ENCODE measurements at places on chromosomes 11 and 22.
A peak's percentile ranks its signal among the peaks of the same experiment; 100 is the strongest.

GRCh38 chr22:43237280-43237679 is 50.3 kb upstream of the TTLL12 start:
- no peak for DNase-seq

GRCh38 chr11:95486466-95486865 is 255.5 kb upstream of the SESN3 start:
- no peak for DNase-seq

DNA sequence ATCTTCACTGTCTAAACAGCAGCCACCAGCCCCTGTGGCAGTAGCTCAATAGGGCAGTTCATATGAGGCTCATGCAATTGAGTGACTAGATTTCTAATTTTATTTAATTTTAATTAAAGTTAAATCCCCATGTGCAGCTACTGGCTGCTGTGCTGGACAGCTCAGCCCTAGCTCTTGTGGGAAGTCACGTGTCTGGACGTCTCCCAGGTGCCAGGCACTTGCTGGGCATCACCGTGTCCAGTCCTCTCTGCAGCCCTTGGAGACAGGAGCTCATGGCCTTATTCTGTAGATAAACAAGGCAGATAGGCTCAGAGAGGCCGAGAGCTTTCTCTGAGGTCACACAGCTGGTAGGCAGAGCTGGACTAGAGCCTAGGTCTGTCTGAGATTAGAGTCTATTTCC is 95.0 kb downstream of the ARHGAP8 start:
- DNase-seq = no peak

GRCh38 chr11:111231836-111232235 is 13.7 kb upstream of the POU2AF2 start:
- no peak for DNase-seq

DNA sequence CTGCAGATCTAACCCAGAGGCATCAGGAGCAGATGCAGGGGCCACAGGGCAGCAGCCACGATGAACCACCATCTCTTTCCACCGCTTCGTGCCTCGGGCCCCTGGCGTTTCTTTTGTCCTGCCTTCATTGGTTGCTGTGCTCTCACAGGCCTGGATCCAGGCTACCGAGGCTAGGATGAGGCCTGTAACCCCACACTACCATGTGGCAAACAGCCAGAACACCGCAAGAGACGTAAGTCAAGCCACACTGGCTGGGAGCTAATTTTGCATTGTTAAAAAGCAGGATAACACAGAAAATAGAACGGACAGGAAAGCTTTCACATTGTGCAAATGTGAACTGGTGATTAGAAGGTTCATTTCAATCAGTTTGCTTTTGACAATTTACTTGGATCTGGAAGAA is 15.7 kb upstream of the ARFGAP3 start:
- no peak for DNase-seq

GRCh38 chr11:75428281-75428724 is 4.7 kb downstream of the KLHL35 start:
- peak; percentile 82 for DNase-seq

- no peak for DNase-seq
Measured at GRCh38 chr11:111447112-111447471, 65.1 kb downstream of the BTG4 start.
